ENCODE measurements at places on chromosomes 7 and 10.

- no peak for DNase-seq
Observed at GRCh38 chr7:80053124-80053523, 81.5 kb upstream of the GNAI1 start.

DNA sequence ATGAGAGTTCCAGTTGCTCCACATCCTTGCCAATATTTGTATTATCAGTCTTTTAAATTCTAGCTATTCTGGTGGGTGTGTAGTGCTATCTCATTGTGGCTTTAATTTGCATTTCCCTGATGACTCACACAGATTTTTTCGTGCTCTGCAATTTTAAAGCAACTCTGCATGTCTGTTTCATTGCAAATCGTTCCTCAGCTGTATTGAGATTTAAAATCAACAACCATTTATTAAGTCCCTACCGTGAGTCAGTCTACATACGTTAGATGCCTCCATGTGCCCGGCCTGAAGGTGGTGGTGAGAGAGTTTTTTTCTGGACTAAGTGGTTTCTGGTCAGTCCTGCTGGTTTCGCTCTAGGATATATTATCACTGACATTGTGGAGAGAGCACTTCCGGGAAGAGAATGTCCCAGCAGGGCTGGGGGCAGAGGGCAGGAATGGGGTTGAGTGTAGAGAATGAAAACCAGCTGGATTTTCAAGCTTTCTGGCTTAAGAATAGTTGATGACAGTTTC is 8.4 kb upstream of the HYCC1 start:
- DNase-seq: peak; percentile 87

DNA sequence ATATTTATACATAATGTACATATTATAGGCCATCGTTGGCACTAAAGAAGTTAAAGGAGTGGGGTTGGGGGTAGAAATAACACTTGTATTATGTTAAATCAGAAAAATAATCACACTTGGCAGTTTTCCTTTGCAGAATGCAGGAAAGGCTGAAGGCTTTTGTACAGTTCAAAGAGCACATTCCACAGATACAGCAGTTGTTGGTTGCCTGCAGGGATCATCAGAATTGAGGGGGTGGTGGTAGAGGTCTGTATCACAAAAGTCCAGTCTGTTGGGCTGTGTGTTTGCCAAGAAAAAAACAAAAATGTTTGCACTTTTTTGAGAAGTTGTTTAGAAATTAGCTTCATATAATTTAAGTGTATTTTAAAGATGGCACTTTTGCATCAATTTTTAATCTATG is 231.8 kb upstream of the FOXP2 start:
- DNase-seq: no peak

- no peak for DNase-seq
Observed at GRCh38 chr7:142709921-142710320, 39.4 kb upstream of the PRSS1 start.

DNA sequence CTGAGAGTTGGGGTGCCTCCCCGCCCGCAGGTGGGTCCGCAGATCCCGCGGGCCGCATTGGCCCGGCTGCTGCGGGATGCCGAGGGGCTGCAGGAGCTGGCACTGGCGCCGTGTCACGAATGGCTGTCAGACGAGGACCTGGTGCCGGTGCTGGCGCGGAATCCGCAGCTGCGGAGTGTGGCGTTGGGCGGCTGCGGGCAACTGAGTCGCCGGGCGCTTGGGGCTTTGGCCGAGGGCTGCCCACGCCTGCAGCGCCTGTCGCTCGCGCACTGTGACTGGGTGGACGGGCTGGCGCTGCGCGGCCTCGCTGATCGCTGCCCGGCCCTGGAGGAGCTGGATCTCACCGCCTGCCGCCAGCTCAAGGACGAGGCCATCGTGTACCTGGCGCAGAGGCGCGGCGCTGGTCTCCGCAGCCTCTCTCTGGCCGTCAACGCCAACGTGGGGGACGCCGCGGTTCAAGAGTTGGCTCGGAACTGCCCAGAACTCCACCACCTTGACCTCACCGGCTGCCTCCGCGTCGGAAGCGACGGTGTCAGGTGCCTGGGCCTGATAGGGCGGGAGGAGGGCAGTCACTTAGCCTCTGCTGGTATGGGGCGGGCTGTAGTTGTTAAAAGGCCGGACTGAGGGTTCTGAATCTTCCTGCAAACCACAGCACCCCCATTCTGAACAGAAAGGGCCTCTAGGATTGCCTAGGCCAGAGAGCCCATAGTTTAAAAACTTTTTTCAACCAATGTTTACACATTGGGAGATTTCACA is 1.3 kb downstream of the FBXL15 start:
- no peak for DNase-seq

GRCh38 chr10:110103921-110104461 is 96.2 kb downstream of the ADD3 start:
- no peak for DNase-seq

DNA sequence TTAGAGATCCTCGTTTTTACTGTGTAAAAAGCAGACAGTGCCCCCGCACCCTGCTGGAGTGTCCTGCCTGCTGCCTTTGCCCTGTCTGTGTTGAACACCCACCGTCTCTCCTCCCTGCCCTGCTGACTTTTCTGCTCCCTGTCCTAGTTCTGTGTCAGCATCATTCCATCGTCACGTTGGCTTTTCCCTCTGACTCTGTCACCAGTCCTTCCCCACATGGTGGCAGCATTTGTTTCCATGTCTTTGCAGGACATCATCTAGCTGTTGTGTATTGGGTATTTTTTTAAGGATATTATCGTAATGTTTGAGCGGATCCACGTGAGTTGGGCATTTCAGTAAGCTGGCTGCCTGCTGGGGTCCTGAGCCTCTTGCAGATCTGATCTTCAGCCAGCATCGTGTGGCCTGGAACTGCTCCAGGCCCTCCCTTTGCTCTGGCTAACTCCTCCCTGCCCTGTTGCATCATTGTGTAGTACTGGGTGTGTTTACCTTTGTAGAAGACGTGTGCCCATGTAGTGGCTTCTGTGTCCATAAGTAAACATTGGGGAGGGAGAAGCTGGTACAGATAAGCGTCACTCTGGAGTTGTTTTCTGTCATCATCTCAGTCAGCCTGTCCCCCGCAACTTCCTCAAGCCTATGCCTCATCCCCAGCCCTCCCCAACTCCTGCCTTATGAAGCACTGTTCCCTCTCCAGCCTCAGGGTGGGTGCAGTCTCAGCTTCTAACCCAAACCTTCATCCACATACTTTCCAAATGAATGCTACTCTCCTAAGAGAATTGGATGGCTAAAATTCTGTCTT is 44.3 kb downstream of the TRRAP start:
- peak; percentile 77 for DNase-seq

- DNase-seq: no peak
Observed at GRCh38 chr7:73742753-73743641, 4.4 kb upstream of the ABHD11 start.

GRCh38 chr7:68224041-68224741 is 1227.6 kb downstream of the TYW1 start:
- DNase-seq: no peak

DNA sequence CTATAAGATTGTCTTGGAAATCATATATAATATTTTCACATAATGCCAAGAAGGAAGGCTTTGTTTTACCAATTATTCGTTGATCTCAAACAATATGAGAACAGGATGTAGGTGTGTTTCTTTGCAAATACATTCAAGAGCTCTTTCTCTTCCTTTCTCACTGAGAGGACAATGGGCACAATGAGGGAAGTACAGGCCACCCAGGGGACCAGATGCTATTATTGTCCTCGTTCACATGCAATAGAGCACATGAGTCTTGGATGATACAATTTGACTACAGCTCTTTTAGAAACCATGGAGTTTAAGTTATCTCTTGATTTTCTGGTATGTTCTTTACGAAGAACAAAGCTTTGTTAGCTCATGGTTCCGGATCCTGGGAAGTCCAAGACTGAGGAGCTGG is 323.7 kb upstream of the KLF6 start:
- no peak for DNase-seq

GRCh38 chr10:119807960-119808697 is 64.5 kb downstream of the MCMBP start:
- DNase-seq: peak; percentile 72

DNA sequence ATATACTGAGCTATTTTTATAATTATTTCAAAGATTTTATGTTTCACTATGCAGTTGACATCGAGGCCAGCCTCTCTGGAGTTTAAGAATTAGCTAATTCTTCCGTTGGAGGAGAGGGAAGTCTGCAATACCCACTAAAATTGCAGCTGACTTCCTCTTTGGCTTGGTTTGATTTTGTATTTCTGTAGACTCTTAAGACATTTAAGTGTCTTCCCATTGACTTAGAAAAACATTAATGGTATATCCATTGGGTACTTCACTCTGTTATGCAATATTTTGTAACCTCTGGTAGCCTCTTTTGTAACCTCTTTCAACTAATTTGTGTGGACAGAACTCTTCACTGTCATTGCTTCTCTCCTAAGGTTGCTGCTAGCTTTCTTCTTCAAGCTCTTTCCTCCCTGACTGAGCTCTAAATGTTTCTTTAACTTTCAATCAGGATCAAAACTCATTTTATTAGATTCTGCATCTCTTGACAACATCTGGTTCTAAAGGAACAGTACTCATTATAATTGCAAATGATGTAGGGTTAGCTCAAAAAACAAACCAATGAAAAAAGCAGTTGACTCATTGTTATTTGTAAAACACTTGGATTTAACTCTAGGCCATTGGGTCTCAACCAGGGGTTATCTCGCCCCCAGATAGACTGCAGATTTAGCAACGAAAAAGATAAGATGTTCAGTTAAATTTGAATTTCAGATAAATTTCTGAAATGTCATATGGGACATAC is 1.7 kb upstream of the ANKRD22 start:
- no peak for DNase-seq

GRCh38 chr7:76352193-76352592 is 6.6 kb downstream of the YWHAG start:
- no peak for DNase-seq

GRCh38 chr7:28815369-28815927 is 142.7 kb downstream of the TRIL start:
- no peak for DNase-seq

DNA sequence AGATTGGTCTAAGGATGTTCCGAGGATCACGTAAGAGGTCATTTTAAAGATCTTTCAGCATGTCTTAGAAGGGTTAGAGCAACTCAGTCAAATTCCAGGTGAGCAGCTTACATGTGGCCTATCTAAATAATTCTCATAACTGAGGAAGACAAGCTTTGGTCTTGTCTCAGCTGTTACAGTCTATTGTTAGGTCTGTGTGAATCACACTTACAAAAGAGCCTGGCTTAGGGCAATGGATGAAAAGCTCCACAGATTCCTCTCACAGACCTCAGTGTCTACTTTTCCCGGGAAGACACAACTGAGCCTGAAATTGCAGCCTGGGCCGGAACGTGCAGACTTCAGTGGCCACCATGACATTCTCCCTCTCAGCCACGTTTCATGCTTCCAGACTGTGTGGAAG is 173.1 kb downstream of the INHBA start:
- DNase-seq: no peak

GRCh38 chr7:81725003-81725811 is 44.6 kb downstream of the HGF start:
- DNase-seq: peak; percentile 62

DNA sequence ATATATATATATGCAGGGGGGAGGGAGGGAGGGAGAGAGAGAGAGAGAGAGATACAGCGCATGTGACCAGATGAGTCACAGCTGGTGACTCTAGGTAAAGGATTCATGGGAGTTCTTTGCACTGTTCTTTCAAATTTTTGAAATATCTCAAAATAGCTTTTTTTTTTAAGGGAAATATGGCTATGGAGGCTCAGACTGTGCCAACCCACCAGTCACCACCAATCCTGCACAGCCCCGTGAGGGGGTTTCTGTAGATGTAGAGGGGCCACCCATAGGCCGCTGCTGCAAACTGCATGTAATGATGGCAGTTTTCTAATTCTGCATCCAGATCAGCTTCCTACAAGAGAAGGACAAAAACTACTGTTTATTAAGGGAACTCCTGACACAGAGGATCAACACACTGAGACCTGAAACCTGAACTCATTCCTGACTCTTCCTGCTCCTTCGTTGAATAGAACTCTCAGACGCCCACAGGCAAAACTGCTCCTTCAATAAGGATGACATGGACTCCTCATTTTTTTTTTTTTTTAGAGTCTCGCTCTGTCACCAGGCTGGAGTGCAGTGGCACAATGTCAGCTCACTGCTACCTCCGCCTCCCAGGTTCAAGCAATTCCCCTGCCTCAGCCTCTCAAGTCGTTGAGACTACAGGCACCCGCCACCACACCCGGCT is 17.3 kb downstream of the DAGLB start:
- DNase-seq: peak; percentile 66

- no peak for DNase-seq
Observed at GRCh38 chr7:155381852-155382801, 75.8 kb upstream of the EN2 start.

DNA sequence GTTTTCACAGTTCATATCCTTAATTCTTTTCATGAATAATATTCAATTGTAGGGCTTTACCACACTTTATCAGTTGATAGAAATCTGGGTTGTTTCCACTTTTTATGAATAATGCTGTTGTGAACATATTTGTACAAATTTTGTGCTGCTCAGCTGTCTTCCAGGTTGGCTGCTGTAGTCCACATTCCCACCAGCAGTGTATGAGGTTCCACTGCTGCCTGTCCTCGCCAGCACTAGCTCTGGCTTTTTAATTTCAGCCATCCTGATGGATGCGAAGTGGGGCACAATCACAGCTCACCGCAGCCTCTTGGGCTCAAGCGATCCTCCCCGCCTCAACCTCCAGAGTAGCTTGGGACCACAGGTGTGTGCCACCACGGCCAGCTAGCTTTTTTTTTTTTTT is 32.8 kb downstream of the NUDT5 start:
- DNase-seq: no peak

DNA sequence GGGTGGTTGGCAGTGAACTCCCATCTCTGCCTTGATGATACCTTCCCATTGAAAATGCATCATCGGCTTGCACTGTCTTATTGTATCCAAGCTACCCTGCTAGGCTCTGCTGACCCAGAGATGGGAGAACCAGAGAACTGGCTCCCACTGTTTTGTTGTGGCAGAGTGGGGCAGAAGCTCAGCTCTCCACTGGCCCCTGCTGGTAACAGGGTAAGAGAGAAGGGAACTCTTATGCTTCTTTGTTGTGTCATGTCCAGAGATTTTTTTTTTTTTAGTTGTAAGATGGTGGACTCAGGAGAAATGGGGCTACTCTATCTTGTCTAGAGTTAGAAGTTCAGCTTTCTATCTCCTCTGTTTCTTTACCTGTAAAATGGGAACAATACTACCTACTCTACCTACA is 100.5 kb upstream of the SDK1 start:
- DNase-seq: peak; percentile 72

DNA sequence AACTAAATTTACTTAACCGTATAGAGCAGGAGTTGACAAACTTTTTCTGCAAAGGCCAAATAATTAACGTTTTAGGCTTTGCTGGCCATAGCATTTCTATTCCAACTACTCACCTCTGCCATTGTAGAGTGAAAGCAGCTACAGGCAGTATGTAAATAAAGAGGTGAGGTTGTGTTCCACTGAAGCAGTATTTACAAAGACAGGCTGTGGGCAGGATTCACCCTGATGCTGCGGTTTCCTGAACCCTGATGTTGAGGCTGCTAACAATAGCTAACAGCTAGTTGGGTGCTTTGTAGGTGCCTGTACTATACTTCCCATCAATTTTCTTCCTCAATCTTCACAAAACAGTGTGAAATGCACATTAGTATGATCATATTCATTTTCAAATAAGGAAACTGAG is 47.0 kb upstream of the LAMB1 start:
- no peak for DNase-seq

- no peak for DNase-seq
Observed at GRCh38 chr10:3366735-3367405, 194.3 kb upstream of the PITRM1 start.

GRCh38 chr10:103839872-103840739 is 15.3 kb downstream of the SH3PXD2A start:
- no peak for DNase-seq

- peak; percentile 90 for DNase-seq
Observed at GRCh38 chr10:122062831-122063674, 74.1 kb downstream of the TACC2 start.

Measured in cardiac fibroblast (primary cell).